ENCODE measurements at places on chromosomes 11 and 22.

DNA sequence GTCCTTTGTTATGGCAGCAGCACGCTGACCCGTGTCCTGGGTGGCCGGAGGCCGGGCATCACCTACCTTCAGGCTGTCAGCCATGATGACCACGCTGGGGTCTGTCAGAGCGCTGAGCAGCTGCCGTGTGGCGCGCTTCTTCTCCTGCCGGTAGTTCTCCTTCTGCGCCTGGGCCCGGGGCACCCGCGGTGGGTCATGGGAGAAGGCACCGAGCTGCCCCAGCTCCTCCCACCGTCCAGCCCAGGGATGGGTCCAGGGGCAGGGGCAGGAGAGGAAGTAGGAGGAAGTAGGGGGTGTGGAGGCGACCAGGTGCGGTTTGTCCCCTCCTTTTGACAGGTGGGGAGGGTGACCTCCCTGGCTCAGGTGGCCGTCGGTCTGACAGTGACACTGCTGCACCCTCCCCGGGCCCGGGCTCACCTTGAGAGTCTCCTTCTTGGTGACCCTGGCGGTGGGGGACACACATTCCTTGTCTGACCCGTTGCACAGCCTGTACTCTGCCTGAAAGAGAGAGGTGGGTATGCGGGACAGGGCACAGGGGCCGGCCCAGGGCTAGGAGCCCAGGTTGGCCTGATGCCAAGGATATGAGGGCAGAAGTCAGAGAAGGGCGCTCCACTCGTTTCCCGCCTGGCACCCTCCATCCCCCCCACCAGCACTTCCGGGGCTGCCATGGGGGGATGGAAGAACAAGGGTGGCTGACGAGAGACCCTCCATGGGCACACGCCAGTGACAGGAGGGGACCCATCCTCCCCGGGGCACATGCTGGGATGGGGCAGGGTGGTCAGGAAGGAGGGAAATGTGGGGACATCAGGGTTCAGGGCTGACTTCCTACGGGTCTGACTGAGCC, 43.0 kb downstream of the OSBPL5 start:
- DNase-seq, result no peak

DNA sequence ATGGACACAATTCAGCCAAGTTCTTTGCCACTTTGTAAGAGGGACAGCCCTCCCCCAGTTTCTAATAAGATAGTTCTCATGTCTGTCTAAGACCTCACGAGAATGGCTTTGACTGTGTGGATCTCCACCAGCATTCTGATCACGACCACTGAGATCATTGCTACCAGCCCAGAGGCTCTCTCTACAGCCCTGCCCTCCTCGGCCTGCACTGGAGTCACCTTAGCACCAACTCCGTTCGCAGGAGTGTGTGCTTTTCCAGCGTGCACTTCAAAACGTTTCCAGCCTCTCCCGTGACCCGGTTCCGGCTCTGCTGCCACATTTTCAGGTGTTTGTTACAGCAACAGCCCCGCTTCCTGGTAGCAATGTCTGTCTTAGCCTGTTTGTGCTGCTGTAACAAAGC, 26.2 kb downstream of the TSPAN32 start:
- DNase-seq, result no peak

- DNase-seq, result no peak
Measured at GRCh38 chr11:10796191-10796590, 12.5 kb downstream of the EIF4G2 start.

GRCh38 chr11:36774603-36775002, 176.6 kb upstream of the RAG2 start:
- DNase-seq, result no peak

- no peak for DNase-seq
Measured at GRCh38 chr11:80521592-80521991, 1080.8 kb upstream of the TENM4 start.

DNA sequence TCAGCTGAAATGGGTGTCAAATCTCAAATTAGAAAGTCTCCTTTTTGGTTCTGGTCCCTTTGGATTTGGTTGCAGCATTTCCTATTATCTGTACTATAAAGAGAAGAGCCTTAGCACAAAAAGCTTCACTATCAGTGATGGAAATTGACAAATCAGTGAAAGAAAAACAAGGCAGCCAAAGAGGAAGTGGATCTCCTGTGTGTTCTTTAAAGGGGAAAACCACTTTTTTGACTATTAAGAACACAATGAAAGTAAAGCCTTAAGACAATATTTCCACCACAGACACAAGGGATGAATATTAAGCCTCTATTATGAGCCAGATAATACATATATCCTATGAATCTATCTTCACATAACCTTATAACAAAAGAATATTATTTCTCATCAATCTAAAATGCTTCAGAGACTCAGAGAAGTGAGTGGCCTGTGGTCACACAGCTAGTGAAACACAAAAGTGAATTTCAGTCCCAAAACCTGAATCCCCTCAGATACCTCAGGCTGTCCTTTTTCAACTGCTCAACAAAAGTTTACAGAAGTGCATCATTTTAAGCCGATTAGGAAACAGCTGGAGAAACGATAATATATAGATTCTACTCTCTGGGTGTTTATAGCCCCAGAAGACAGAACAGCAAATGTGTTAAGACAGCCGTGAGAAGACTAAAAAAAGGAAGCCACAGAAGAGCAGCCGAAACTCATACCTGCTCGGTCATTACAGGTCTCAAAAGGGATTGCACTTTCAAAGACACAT, 24.4 kb upstream of the FSHB start:
- no peak for DNase-seq

GRCh38 chr11:45603946-45604682, 61.3 kb downstream of the CHST1 start:
- DNase-seq, result no peak

GRCh38 chr22:17703811-17704210, 65.3 kb downstream of the BCL2L13 start:
- no peak for DNase-seq

GRCh38 chr11:44564670-44565210, 723 bp upstream of the CD82 start:
- DNase-seq, result no peak

GRCh38 chr11:6219359-6219758, 14.0 kb downstream of the C11orf42 start:
- DNase-seq, result no peak

DNA sequence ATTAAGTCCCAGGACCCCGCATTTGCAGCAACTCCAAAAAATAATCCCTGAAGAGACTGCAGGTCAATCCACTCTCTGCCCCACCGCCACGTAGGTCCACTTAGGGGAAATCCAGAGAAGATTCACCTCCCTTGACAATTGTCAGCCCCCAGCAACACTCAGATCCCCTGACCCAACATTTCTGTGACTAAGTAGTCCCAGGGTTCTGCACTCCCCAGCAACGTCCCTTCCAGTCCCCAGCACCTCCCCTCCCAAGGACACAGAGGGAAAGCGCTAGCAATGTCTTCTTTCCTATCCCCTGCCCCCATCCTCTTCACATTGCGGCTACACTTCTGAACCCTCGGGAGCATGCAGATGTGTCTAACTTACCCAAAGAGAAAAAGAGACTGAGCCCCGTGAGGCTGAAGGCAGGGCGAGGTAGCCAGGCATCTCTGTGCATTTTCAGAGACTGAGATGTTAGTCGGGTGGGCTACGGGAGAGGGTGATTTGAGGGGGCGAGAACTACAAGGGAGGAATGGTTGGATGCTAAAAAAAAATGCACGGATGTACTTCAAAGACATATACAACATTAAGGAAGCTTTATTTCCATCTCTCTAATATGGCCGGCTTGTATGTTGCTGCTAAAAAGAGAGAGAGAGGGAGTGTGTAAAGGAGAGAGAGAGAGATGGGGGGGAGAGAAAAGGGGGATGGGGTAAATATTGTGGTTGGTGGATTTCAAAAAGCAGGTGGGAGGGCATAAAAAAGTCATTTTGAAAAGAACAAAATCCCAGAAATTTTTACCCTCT, at the start of gene SCN2B:
Gene SCN2B, minus strand, starts transcription at position 647 of the 785 bp plus-strand sequence. Its CDS starts 208 bp downstream, at position 439.
- DNase-seq, result no peak

- no peak for DNase-seq
Measured at GRCh38 chr11:78783846-78784245, 209.2 kb upstream of the NARS2 start.

DNA sequence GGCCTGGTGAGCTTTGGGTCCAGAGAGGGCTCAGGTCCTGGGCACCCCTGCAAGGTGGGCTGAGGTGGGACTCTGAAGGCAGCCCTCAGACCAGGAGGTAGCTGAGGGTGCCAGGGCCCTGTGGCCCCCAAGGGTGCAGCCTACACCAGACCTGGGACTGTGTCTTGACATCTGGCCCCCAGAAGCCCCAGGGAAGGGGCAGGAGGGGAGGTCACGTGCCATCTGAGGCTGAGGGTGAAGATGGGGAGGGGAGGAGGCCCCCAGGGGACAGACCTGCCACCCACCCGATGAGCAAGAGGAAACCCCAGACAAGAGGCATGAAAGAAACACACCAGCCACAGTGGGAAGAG, 520.2 kb downstream of the BRD1 start:
- DNase-seq, result no peak

GRCh38 chr11:104968856-104969776, 742 bp upstream of the CASP4 start:
- DNase-seq, result no peak

DNA sequence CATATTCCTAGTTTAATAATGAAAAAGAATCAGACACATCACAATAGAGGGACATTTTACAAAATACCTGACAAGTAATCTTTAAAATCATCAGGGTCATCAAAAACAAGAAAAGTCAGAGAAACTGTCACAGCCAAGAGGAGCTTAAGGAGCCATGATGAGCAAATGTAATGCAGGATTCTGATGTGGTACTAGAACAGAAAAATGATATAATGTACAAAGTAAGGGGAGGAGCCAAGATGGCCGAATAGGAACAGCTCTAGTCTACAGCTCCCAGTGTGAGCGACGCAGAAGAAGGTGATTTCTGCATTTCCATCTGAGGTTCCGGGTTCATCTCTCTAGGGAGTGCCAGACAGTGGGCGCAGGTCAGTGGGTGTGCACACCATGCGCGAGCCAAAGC, 198.0 kb upstream of the FAT3 start:
- no peak for DNase-seq

GRCh38 chr22:38881997-38882879, 10.2 kb upstream of the CBX6 start:
- no peak for DNase-seq

GRCh38 chr11:1628506-1629325, 859 bp upstream of the KRTAP5-5 start:
- peak; percentile 35 for DNase-seq

DNA sequence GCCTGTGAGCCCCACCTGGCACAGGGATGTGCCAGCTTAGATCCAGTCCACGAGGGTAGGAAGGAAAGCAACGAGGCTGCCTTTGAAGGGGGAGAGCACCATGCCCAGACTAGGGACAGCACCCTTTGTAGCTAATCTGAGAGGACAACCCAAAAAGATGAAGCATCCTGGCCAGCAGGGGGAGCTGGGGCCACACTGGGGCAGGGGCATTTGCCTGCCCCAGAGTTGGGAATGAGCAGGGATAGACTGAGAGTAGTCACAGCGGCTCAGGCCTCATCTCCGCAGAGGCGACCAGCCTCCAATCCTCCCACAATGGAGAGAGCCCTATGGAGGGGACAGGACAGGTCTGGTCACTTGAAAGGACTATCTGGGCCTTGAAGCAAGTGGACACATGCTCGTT, 16.4 kb downstream of the LMO1 start:
- no peak for DNase-seq

DNA sequence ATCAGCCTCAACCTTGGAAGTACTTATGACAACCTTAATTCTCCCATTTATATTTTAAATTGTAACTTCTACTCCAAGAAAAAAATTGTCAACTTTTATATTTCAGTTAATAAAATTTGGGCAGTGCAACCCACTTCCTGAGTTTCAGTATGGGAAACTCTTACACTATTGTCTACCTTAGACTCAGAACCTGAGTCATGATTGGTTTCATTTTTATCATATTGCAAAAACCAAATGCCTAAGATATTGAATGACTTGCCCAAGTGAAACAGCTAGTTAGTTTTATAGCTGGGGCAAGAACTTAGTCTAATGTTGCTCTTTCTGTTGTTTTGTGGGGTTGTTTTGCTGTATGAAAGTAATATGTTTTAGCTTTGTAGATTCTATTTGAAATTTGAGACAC, 334.0 kb upstream of the ARHGAP42 start:
- DNase-seq, result no peak

GRCh38 chr11:115527534-115528125, 23.4 kb upstream of the CADM1 start:
- no peak for DNase-seq

DNA sequence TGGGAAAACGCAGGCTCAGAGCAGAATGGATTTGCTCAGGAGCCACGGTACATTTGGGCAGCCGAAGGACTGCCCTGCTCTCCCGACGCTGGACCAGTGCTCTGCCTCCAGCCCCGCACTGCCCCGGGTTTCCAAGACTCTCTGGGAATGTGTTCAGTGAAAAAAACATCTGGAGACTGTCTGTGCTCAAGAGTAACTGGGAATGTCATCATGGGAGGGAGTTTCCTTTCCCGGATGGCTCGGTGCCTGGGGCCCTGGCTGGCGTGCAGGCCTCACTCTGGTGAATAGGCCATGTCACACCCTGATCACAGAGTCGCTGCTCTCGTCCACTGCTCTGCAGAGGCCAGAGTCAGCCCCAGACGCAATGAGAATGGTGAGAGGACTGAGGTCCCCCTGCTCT, 9.8 kb upstream of the APOL6 start:
- DNase-seq, result no peak

- no peak for DNase-seq
Measured at GRCh38 chr22:47564158-47564450, 801.7 kb downstream of the TBC1D22A start.

GRCh38 chr22:25741692-25742626, at the start of gene MYO18B:
MYO18B (plus strand) TSS chr22:25742188; CDS start chr22:25761093, 18,905 bp downstream.
- DNase-seq, result no peak

- DNase-seq, result no peak
Measured at GRCh38 chr22:46801826-46802607, 39.6 kb downstream of the TBC1D22A start.
